GM12878 (cell line): ENCODE measurements at places on chromosomes 7 and 10. TPM values are rescaled to one million over a fixed set of nuclear protein-coding genes. Genes with fewer than 3 reads are reported as not detected.

The GFRA1 gene
- 0.05 TPM in 2 replicates for total RNA-seq

The FRG2B gene
- total RNA-seq = not detected in 2 replicates

The SPDYE6 gene
- not detected in 2 replicates for total RNA-seq

The ZNHIT1 gene
- total RNA-seq = 51.8 and 55.2 TPM in 2 replicates

The CALML3 gene
- not detected in 2 replicates for total RNA-seq

The ZNF775 gene
- 12.1 and 14.3 TPM in 2 replicates for total RNA-seq

The WDR37 gene
- total RNA-seq = 9.0 and 11.1 TPM in 2 replicates

The PEX1 gene
- total RNA-seq = 10.3 and 10.6 TPM in 2 replicates

The HKDC1 gene
- total RNA-seq = 0.13 and 0.37 TPM in 2 replicates

The OR2A42 gene
- total RNA-seq = not detected in 2 replicates

The NPFFR1 gene
- total RNA-seq = not detected in 2 replicates

The CCDC201 gene
- not detected in 2 replicates for total RNA-seq

The GJC3 gene
- total RNA-seq = not detected in 2 replicates

The TWIST1 gene
- total RNA-seq = not detected in 2 replicates

The AGBL3 gene
- total RNA-seq = 2.3 and 4.2 TPM in 2 replicates

The SHH gene
- total RNA-seq = not detected in 2 replicates

The FBXO24 gene
- not detected in 2 replicates for total RNA-seq

The INSIG1 gene
- total RNA-seq = 119 and 131 TPM in 2 replicates
